ENCODE measurements at places on chromosomes 3 and 15.

DNA sequence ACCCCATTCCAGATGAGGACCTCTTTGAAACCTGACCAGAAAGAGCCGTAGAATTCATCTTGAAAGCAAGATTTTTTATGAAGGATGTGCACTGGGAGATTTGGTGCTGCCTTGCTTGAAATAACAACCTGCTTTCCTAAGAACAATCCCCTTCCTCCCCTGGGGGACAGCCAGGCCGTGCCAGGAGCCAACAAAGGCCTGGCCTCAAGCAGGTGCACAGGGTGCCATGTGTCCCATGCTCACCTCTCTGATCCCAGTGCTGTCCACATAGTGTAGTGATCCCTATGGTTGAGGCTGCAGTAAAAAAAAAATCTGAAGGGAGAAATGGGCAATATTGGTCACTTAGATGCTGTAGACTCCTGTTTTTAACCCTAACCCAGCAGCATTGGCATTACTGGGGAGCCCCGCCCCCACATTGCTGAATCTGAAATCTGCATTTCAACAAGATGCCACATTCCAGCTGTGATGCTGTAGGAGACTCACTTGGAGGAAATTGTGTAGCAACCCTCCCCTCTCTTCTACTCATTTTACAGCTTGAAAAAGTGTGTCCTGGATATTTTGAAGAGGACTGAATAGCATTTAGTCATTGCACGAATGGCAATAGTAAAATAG lies 171.2 kb downstream of the APBA2 start:
- no peak for DNase-seq

- DNase-seq, result no peak
These were observed 84.9 kb downstream of the WWTR1 start for GRCh38 chr3:149572796-149573414.

- no peak for DNase-seq
These were observed 252.3 kb downstream of the PTPRG start for GRCh38 chr3:61813636-61814035.

DNA sequence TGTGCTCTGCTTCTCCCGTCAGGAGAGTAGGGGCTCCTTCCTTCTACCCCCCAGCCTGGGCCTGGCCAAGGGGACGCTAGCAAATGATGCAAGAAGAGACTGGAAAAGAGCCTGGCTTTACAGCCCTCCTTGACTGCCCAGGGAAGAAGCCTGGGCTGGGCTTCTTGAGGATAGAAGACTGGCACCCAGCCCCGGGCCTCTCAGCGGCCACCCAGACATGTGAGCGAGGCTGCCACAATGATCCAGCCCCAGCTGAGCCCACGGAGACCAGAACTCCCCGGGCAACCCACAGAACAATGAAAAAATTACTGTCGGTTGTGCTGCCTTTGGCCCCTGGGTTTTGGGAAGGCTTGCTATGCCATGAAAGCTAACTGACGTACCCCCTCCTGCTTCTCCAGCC lies 100.6 kb upstream of the PRR20G start:
- no peak for DNase-seq

DNA sequence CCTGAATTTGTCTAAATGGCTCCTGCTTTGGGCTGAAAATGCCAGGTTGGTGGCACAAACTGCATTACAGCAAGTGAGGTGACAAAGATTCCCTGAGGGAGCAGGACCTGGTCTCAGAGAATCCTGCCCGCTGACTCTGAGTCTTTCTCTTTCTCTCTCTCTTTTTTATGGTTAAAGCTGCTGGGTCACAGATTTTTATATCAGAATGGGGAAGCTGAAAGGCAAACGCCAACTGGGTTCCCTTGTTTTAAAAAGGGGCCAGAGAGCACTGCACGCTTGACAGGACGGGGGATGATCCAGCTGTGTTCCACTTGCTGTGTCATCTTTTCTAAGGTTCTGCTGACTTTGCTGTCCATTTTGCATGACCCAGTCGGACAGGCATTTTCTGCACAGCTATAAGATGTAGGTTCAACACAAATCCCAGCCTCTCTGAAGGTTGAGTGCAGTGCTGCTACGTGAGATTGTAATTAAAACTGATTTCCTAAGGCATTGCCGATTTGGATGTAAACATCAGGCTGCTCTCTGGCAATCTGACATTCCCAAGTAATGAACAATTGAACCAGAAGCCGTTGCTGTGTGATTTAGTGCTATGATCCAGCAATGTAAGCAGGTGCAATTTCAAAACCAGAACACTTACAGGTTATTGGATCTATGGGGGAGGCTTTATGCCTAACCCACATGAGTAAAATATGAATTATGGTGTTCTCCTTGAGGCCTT lies 25.8 kb downstream of the ARHGEF3 start:
- no peak for DNase-seq

DNA sequence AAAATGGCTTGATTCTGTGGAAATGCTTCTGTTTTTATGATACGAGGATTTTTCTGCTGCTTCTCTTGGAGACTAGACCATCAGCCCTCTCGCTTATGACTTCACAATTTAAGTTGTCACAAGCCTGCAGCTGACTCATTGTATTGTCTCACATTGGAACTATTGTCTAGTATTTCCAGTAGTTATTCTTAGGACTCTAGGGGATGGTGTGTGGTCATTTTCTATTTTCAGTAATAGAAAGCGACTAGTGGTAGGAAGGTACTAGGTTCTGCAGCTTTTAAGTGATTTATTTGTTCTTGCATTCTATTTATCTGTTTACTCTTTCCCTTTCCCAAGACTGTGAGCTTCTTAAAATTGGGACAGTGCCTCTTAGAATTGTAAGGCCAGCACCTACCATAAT lies 66.3 kb upstream of the CRTC3 start:
- no peak for DNase-seq

GRCh38 chr3:108062051-108062450 lies 28.8 kb downstream of the CD47 start:
- no peak for DNase-seq

DNA sequence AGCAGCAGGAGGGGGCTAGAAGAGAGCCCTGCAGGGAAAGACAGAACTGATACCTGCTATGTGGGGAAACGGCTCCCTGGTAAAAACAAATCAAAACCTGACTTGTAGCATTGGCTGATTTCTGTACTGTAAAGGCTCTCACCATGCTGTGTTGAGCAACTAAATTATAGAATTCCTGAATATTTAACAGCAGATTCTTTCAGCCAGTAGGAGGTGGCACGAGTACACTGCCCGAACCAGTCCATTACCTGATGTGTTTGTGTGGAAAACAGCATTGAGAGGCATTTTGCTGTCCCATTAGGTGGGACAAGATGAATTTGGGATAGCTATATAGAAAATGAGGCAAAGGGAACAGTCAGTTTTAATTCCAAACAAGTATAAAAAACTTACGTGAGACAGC lies 201.2 kb downstream of the ATP10A start:
- no peak for DNase-seq

- no peak for DNase-seq
These were observed 317.5 kb upstream of the SLCO3A1 start for GRCh38 chr15:91535856-91536500.

GRCh38 chr15:70411143-70411863 lies 313.6 kb upstream of the TLE3 start:
- DNase-seq, result no peak

- DNase-seq, result no peak
These were observed 199.1 kb downstream of the LRRN1 start for GRCh38 chr3:3998140-3998922.

GRCh38 chr15:76803049-76803571 lies 102.0 kb downstream of the SCAPER start:
- DNase-seq, result no peak

GRCh38 chr3:66021731-66022131 lies 17.0 kb downstream of the MAGI1 start:
- DNase-seq, result no peak

GRCh38 chr3:190265796-190266195 lies 56.5 kb downstream of the CLDN1 start:
- DNase-seq, result no peak

DNA sequence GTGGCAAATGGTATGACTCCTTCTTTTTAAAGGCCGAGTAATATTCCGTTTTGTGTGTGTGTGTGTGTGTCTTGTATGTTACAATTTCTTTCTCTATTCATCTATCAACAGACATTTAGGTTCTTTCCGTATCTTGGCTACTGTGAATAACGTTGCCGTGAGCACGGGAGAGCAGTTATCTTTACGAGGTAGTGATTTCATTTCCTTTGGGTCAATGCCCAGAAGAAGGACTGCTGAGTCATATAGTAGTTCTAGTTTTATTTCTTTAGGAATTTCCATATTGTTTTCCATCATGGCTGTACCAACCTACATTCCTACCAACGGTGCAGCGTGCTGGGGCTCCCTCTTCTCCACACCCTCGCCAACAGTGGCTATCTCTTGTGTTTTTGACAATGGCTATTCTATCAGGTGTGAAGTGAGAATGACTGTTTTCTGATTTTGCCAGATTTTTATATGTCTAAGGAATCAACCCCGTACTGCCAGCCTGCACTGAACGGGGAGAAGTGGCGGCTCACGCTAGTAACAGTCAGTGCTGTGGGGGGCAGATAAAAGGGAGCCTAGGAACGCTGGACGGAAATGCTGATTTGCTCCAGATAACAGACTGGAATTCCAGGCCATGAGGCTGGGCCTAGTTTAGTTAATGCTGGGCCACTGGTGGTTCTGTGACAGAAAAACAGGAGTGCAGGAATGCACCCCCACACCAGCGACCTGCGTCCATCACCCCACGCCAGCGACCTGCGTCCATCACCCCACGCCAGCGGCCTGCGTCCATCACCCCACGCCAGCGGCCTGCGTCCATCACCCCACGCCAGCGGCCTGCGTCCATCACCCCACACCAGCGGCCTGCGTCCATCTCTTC lies 168.1 kb downstream of the XXYLT1 start:
- DNase-seq, result no peak

DNA sequence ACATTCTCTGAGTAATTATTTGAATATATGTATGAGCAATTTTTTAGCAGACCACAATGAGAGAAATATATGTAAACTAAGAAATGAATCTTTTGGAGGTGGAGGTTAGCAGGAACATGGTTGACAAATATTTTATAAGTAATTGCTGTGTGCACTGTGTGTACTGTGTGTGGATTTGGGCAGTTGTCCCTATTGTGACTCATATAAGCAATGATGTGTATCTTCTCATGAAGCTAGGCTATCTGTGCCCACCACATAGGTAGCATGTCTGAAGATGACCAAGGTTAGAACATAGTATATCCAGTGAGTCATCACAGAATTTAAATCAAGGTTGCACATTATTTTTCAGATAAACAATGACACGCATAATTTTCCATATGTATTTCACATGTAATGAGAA lies 713.9 kb upstream of the GBE1 start:
- no peak for DNase-seq

GRCh38 chr3:59882746-59883145 lies 832.9 kb upstream of the CFAP20DC start:
- no peak for DNase-seq

DNA sequence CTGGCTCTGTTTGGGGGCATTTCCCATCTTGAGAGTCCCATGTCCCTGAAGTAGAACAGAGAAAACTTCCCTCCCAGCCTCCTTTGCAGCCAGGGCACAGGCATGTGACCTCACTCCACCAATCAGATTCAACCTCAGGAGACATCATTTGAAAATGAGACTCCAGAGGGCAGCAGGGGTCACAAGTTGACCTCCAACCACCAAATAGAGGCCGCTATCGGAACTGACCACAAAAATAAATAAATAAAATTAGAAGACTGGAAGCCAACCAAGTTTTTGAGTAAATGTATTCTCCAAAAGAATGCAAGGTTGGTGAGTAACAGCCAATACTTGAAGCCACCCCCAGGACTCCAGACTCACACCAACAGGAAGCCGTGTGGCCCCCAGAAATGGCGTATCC lies 106.5 kb downstream of the CHSY1 start:
- DNase-seq, result no peak

GRCh38 chr3:107235928-107236315 lies 141.3 kb upstream of the CCDC54 start:
- no peak for DNase-seq

GRCh38 chr15:82551646-82552247 lies 11.5 kb upstream of the RPS17 start:
- no peak for DNase-seq

DNA sequence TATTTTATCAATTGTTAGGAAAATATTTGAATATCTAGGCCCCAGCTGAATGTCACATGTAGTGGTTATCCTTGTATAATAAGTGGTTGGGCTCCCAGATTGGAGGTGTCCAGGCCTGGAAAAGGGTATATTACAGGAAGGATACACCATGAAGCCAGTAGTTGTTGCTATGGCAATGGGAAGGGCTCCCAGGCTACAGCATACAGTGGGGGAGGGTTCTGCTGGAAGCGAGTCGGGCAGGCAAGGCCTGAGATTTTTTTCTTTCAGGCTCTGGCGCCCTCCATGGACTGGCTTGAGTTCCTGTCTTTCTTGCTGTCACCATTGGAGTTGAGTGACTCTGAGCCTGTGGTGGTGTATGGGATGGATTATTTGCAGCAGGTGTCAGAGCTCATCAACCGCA lies 8.9 kb downstream of the ECE2 start:
- DNase-seq, result no peak

GRCh38 chr15:68188647-68189046 lies 16.5 kb downstream of the CALML4 start:
- DNase-seq, result no peak
